ENCODE measurements at places on chromosomes 11 and 22.
A peak's percentile ranks its signal among the peaks of the same experiment; 100 is the strongest.

DNA sequence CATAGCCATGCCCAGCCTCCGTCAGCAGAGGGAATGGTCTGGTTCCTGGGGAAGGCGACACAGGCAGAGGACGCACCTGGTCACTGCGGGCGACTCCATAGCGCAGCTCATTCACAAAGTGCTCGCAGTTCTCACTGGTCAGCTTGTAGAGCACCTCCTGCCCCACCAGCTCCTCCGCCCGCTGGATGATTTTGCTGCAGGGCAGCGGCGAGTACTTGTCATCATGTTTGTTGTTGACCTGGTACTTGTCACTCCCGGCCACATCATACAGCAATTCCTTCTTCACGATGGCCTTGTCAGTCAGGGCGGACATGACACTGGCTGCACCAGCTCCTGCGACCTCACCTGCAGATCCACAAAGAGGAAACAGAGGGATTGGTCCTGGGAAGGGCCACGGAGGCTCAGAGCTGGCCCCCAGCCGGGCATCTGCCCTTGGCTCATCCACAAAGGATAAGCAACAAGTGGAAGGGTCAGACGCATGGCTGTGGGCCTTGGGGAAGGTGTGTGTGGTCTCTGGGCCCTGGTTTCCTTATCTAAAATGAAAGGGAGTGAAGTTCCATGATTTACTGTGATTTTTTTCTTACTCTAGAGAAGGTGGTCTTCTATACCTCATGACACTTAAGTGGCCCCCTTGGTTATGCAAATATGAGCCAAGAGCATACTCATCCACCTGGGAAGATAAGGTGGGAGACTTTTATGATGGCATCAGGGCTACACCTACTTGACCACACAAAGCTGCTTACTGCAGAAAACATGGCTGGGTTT is 24.0 kb downstream of the PLAAT3 start:
- DNase-seq = no peak

GRCh38 chr11:126378763-126379162 is 23.3 kb downstream of the ST3GAL4 start:
- DNase-seq = no peak

- DNase-seq = no peak
Measured at GRCh38 chr11:70506986-70507385, 108.7 kb downstream of the CTTN start.

- DNase-seq = peak; percentile 95
Measured at GRCh38 chr22:41403532-41404318, 22.0 kb downstream of the TEF start.

- DNase-seq = no peak
Measured at GRCh38 chr11:75087319-75088305, 9.1 kb downstream of the OR2AT4 start.

DNA sequence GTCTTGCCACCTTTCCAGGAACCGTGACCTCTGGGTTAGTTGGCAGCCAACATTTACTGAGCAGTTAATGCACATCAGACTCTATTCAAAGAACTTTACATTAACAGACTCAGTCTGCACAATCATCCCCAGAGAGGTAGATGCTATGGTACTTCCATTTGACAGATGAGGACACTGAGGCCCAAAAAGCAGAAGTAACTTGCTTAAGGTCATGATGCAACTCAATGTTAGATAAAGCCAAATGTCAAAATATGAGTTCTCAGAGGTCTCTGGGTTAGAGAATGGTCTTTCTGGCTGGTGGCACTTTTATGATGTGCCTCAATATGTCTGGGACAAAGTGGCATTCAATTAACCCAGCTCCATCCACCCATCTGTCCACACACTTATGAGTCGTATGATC is 450.0 kb downstream of the MIAT start:
- no peak for DNase-seq
